ENCODE measurements at places on chromosomes 16 and 17.

- H3K27me3 ChIP-seq = no peaks in the 10 kb centered on the region
- DNase-seq = no peak
- no peaks in the 10 kb centered on the region for H3K36me3 ChIP-seq
- no peak overlapping the region for H3K27ac ChIP-seq
Observed at GRCh38 chr17:8910969-8911604, 43.6 kb upstream of the PIK3R6 start.

DNA sequence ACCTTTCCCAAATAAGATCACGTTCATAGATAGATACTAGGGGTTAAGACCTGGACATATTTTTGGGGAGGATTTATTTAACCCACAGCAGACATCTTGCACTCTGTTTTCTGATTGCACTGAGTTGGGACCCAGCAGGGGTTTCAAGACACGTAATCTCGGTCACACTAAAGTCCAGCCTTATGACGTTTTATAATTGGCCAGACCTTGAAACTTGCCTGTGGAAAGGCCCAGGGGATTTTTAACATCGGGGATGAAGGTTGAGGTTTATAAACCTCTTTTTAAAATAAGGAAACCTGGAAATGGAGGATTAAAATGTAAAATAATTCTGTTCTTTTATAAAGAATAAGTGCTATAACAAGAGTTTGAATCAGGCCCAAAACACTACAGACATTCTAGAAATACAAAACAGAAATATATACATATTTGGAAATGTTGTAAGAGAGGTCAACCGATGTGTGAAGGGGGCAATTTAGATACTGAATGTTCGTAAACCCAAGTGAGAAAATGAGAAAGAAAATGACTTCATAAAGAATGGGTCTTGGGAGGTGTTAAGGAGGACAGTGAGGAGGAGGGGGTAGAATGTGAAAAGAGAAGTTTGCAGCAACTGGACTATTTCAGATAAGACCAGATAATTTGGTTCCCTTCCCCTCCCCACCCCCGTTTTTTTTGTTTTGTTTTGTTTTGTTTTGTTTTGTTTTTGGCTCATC, 61.1 kb upstream of the NOL11 start:
- H3K27me3 ChIP-seq = no peaks in the 10 kb centered on the region
- no peak overlapping the region for H3K27ac ChIP-seq
- DNase-seq = no peak
- H3K4me3 ChIP-seq = no peak overlapping the region

GRCh38 chr16:28544998-28545397, 6.2 kb upstream of the NUPR1 start:
- no peaks in the 10 kb centered on the region for H3K27me3 ChIP-seq
- H3K4me1 ChIP-seq = no peaks in the 10 kb centered on the region
- no peak for DNase-seq

DNA sequence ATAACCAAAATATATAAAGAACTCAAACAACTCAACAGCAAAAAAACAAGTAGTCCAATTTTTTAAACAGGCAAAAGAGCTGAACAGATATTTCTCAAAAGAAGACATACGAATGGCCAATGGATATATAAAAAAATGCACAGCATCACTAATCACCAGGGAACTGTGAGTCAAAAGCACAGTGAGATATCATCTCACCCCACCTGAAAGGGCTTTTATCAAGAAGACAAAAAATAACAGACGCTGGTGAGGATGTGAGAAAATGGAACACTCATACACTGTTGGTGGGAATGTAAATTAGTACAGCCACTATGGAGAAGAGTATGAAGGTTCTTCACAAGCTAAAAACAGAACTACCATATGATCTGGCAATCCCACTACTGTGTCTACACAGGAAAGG, 7.4 kb downstream of the XYLT1 start:
- no peaks in the 10 kb centered on the region for H3K27me3 ChIP-seq
- H3K4me3 ChIP-seq = no peak overlapping the region
- no peak overlapping the region for H3K27ac ChIP-seq
- no peak for DNase-seq
- no peaks in the 10 kb centered on the region for H3K36me3 ChIP-seq

DNA sequence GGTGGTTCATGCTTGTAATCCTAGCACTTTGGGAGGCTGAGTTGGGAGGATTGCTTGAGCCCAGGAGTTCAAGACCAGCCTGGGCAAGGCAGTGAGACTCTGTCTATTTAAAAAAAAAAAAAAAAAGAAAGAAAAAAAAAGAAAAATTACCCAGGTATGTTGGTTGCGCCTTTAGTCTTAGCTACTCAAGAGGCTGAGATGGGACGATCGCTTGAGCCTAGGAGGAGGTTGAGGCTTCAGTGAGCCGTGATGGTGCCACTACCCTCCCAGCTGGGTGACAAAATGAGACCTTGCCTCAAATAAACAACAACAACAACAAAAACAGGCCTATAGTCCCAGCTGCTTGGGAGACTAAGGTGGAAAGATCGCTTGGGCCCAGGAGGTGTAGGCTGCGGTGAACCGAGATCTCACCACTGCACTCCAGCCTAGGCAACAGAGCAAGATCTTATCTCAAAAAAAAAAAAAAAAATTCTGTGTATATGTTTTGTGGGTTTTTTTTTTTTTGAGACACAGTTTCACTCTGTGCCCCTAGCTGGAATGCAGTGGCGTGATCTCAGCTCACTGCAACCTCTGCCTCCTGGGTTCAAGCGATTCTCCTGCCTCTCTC, 12.5 kb upstream of the ANKRD40CL start:
- no peaks in the 10 kb centered on the region for H3K27me3 ChIP-seq
- no peaks in the 10 kb centered on the region for H3K36me3 ChIP-seq

DNA sequence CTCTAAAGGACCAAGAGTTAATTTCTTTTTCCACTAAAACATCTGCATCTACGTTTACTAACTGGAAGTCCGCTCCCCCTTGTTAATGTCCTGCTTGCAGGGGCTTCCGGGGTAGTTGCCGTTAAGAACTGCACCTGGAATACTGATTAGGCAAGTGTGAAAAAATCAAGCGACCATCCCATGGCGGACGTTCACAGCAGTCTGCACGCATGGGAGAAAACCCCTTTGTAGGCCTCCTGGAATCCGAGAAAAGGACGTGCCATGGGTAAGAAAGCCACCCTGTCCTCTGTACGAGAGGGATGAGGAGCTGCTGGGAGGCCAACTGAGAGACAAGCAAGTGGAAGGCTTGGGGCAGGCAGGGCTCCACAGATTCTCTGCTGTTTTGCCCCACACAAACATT, 14.9 kb downstream of the SNN start:
- H3K27ac ChIP-seq = no peak overlapping the region
- H3K36me3 ChIP-seq = peaks cover 21% of the 10 kb centered on the region
- no peak overlapping the region for H3K4me3 ChIP-seq
- H3K4me1 ChIP-seq = no peaks in the 10 kb centered on the region

DNA sequence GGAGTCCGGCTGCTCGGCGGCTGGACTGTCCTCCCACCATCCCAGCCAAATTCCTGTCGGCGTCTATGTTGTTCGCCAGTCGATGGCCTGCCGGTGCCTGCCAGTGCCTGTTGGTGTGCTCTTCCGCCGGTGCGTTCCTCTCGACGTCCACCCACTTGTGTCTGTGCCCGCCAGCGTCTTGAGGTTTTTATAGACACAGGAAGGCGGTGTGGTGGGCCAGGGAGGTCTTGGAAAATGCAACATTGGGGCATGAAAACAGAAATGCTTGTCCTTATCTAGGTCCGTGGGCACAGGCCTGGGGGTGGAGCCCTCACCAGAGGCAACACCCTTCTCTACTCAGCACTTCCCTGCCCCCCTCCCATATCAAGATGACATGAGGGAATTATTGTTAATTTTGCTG, 167.8 kb downstream of the IRF8 start:
- H3K27ac ChIP-seq = no peak overlapping the region
- peaks cover 2% of the 10 kb centered on the region for H3K27me3 ChIP-seq
- no peak for DNase-seq

GRCh38 chr16:85245307-85246172, 133.3 kb upstream of the CIBAR2 start:
- H3K4me1 ChIP-seq = peaks cover 14% of the 10 kb centered on the region
- H3K4me3 ChIP-seq = no peak overlapping the region
- no peaks in the 10 kb centered on the region for H3K36me3 ChIP-seq
- no peak overlapping the region for H3K27ac ChIP-seq

DNA sequence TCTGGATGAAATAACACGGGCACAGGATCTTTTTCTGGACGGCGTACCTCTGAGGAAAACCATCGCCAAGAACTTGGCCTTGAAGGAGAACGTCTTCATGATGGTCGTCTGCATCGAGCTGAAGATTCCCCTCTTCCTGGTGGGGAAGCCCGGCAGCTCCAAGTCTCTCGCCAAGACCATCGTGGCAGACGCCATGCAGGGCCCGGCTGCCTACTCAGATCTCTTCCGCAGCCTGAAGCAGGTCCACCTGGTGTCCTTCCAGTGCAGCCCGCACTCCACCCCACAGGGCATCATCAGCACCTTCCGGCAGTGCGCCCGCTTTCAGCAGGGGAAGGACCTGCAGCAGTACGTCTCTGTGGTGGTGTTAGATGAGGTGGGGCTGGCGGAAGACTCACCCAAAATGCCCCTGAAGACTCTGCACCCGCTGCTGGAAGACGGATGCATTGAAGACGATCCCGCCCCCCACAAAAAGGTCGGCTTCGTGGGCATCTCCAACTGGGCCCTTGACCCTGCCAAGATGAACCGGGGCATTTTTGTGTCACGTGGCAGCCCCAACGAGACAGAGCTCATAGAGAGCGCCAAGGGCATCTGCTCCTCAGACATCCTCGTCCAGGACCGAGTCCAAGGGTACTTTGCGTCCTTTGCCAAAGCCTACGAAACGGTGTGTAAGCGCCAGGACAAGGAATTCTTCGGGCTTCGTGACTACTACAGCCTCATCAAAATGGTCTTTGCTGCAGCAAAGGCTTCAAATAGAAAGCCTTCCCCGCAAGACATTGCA, 68.3 kb upstream of the ENDOV start:
- H3K4me3 ChIP-seq = no peak overlapping the region
- no peak for DNase-seq
- H3K27ac ChIP-seq = no peak overlapping the region
- no peaks in the 10 kb centered on the region for H3K4me1 ChIP-seq
- H3K27me3 ChIP-seq = no peaks in the 10 kb centered on the region

DNA sequence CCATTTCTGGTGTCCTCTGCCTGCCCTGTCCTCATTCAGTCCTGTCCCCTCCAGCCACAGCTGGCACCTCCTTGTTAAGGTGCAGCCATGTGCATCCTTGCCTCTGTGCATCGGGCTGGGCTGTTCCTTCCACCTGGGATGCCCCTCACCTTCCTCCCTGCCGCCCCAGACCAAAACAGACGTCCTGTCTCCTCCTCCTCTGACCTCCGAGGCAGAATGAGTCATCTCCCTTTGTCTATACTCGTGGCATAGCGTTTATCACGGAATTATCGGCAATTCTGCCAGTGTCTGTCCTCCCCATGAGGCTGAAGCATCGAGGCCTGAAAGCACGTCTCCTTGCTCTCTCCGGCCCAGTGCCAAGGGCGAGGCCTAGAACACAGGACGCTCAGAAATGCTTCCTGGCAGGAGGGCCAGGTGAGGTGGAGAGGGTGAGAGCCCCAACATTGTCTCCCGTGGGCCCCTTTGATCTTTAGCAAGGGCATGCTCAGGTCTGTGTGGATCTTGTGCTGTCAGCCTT, 4.6 kb downstream of the RAI1 start:
- peaks cover 34% of the 10 kb centered on the region for H3K4me1 ChIP-seq
- no peak overlapping the region for H3K27ac ChIP-seq
- H3K27me3 ChIP-seq = peaks cover under 1% of the 10 kb centered on the region
- H3K36me3 ChIP-seq = no peaks in the 10 kb centered on the region
- no peak for DNase-seq

DNA sequence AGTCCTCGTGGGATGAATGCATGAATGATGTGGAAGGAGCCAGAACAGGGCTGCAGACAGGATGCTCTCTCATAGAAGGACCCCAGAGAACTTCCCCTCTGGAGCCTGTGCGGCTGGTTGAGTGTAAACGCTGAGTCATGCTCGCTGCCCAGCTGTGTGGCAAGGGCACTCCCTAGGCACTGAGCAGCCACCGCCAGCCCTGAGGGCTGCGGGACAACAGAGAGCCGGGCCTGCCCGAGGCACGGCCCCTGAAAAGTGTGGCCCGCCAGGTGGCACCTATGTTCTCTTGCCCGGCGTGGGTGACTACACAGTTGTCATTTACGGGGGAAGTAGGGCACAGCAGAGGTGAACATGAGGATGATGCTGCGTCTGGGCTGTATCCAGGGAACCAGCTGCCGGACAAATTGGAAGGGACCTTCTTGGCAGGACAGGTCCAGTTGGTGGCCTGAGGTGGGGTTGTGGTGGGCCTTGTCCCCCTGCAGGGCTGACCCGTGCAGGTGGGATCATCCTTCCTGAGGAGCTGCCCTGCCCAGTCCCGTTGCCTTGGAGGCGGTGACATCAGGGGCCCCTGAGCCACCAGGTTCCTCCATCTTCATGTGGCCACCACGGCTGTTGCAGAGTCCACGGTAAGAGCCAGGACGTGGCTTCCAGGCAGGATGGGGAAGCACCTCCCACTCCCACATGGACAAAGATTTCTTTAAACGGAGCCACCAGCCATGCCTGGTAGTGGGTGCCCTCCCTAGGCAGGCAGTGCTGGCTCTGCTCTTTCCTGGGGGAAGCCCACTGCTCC, 94.8 kb upstream of the CBX4 start:
- no peaks in the 10 kb centered on the region for H3K27me3 ChIP-seq
- H3K27ac ChIP-seq = no peak overlapping the region
- peaks cover 27% of the 10 kb centered on the region for H3K4me1 ChIP-seq
- no peak overlapping the region for H3K4me3 ChIP-seq

DNA sequence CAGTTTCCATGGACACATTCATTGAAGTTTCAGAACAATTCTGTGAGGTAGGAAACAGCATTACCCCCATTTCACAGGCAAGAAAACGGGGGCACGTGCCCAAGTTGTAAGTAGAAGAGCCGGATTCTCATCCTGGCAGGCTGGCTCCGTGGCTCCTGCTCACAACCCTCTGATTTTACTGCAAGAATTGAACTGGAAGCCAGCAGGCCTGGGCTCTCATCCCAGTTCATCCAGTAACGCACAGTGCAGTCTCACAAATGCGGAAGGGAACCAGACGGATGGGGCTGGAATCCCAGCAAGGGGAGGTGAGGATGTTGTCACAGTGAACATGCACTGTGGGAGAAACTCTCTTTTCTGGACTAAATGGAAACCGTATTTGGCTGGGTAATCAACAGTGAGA, 40.7 kb upstream of the DOC2B start:
- H3K27me3 ChIP-seq = no peaks in the 10 kb centered on the region
- H3K4me3 ChIP-seq = no peak overlapping the region
- no peak overlapping the region for H3K27ac ChIP-seq
- DNase-seq = no peak
- H3K4me1 ChIP-seq = peaks cover 4% of the 10 kb centered on the region

DNA sequence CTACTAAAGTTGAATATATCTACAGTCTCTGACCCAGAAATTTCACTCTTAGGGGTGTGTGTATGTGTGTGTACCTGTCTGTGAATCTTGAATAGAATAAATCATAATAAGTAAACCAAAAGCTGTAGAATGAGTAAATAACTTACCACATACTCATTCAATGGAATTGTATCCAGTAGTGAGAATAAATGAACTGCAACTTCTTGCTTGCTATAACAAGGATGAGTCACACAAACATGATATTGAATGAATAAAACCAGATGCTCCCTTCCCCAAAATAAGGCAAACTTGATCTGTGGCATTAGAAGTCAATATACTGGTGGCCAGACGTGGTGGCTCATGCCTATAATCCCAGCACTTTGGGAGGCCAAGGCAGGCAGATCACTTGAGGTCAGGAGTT, 259.8 kb upstream of the MON1B start:
- no peak overlapping the region for H3K27ac ChIP-seq
- H3K27me3 ChIP-seq = no peaks in the 10 kb centered on the region
- H3K4me3 ChIP-seq = no peak overlapping the region
- H3K36me3 ChIP-seq = no peaks in the 10 kb centered on the region
- no peak for DNase-seq
- H3K4me1 ChIP-seq = no peaks in the 10 kb centered on the region
